Activated CD8-positive, alpha-beta T cell treated with anti-CD3 and anti-CD28 coated beads, Interleukin-2, amount 10 ng/mL, durations not matched to agents 7 days and 5 days (primary cell): ENCODE measurements at places on chromosomes 7 and 10. TPM values are rescaled to one million over a fixed set of nuclear protein-coding genes. Genes with fewer than 3 reads are reported as not detected.

- H3K27me3 ChIP-seq = no peaks in the 10 kb centered on the region
- DNase-seq = no peak
- no peak overlapping the region for H3K27ac ChIP-seq
These were observed 117.7 kb upstream of the GJD4 start for GRCh38 chr10:35487336-35488034.

DNA sequence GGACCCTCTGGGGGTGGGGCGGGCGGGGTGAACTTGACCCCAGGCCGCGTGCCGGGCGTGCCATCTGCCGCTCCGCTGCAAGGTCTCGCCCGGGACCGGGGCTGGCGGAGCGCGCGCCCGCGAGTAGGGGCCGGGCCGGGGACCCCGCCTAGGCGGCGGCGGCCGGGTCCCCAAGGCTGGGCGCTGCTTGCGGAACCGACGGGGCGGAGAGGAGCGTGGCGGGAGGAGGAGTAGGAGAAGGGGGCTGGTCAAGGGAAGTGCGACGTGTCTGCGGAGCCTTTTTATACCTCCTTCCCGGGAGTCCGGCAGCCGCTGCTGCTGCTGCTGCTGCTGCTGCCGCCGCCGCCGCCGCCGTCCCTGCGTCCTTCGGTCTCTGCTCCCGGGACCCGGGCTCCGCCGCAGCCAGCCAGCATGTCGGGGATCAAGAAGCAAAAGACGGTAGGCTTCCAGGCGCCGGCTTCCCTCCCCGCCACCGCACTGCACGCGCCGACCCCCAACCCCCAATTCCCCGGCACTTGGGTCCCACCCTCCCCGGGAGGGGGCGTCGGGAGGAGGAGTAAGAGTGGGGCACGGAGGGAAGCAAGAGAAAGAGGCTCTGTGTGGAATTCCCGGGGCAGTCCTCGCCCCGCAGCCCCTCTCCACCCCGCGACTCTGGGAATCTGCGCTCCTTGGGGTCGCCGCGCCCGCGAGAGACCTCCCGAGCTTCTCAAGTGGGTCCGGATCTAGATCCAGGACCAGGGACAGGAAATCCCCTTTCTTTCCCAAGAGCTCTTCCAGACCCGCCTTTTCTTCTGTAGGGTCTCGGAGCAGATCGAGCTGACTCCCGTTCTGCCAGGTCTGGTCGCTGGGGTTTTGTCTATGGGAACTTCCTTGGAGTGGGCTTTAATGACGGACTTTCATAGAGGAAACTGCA is at the start of gene PAPSS2:
TSS of gene PAPSS2 (plus strand) at position 308 of the 913 bp plus-strand sequence. CDS start at position 412, 104 bp downstream.
- H3K4me3 ChIP-seq = peak within 1 kb of the TSS; percentile 64
- peaks cover 41% of the 10 kb centered on the region for H3K27me3 ChIP-seq
- no peak for DNase-seq

AEBP1 gene
- total RNA-seq = 13.0 TPM

LBX1 gene
- total RNA-seq = not detected

TM9SF3 gene
- 75.4 TPM for total RNA-seq

GJC3 gene
- total RNA-seq = not detected

GRCh38 chr10:68135362-68135761 is 26.1 kb downstream of the MYPN start:
- H3K4me1 ChIP-seq = no peaks in the 10 kb centered on the region
- H3K27me3 ChIP-seq = peaks cover 15% of the 10 kb centered on the region
- H3K4me3 ChIP-seq = no peak overlapping the region
- no peak overlapping the region for H3K27ac ChIP-seq
- no peaks in the 10 kb centered on the region for H3K36me3 ChIP-seq

- peaks cover 3% of the 10 kb centered on the region for H3K4me1 ChIP-seq
- H3K36me3 ChIP-seq = no peaks in the 10 kb centered on the region
- H3K27ac ChIP-seq = no peak overlapping the region
These were observed 323.5 kb downstream of the ADARB2 start for GRCh38 chr10:1413823-1414222.

PRKG1 gene
- not detected for total RNA-seq

GRCh38 chr10:11245510-11245909 is 227.8 kb downstream of the CELF2 start:
- no peak for DNase-seq
- H3K27me3 ChIP-seq = no peaks in the 10 kb centered on the region
- peaks cover 47% of the 10 kb centered on the region for H3K36me3 ChIP-seq
- peaks cover 33% of the 10 kb centered on the region for H3K4me1 ChIP-seq

AGK gene
- 41.0 TPM for total RNA-seq

GRCh38 chr7:67377939-67378862 is 381.6 kb downstream of the TYW1 start:
- no peaks in the 10 kb centered on the region for H3K27me3 ChIP-seq
- H3K4me1 ChIP-seq = no peaks in the 10 kb centered on the region
- DNase-seq = peak; percentile 67
- H3K27ac ChIP-seq = no peak overlapping the region

GRCh38 chr7:32476816-32477648 is 13.1 kb downstream of the LSM5 start:
- peaks cover 7% of the 10 kb centered on the region for H3K27me3 ChIP-seq
- no peak overlapping the region for H3K4me3 ChIP-seq
- DNase-seq = no peak
- H3K36me3 ChIP-seq = no peaks in the 10 kb centered on the region
- H3K4me1 ChIP-seq = peaks cover 7% of the 10 kb centered on the region
